ENCODE measurements at places on chromosomes 7 and 10.
A peak's percentile ranks its signal among the peaks of the same experiment; 100 is the strongest.

- no peak for DNase-seq
These were observed 133.7 kb upstream of the SEMA3E start for GRCh38 chr7:83782628-83783027.

DNA sequence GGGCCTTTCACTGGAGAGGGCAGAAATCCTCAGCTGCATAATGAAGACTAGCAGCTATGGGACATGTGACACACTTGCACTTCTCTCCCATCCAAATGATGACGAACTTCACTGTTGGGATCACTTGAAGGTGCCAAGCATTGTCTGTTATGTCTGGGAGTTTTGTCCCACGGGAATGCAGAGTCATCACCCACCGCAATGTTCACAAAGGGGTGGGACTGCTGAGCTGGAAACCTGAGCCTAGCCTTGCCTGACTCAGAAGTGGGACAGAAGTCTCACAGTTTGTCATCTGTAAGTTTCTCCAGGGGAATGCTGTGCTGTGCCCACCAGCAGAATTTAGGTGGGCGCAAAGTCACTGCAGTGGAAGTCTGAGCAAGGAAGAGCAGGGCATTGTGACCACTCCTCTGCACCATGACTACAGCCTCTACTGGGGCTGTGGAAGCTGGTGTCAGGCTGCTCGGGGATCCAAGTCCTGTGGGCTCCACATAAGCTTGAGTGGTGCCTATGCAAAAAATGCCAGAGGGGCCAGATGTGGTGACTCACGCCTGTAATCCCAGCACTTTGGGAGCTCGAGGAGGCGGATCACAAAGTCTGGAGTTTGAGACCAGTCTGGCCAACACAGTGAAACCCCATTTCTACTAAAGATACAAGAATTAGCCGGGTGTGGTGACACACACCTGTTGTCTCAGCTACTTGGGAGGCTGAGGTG, 472.0 kb upstream of the CNTNAP2 start:
- no peak for DNase-seq

DNA sequence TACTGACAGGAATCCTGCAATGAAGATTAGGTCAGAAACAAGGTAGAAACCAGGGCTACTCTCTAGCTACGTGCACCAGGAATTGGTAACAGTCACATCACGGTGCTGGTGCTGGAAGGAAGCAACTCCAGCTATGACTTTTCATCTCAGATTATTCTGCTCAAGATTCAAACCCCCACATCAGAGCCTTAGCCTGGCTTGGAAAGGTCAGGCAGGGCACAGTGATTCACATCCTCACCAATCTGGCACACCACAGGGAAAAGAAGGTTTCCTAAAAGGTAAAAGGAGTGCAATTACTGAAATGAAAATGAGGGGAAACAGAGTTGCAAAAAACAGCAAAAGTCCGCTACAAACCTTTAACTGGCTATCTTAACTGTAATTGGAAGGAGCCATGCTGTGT, 240.2 kb upstream of the NPSR1 start:
- DNase-seq, result no peak

GRCh38 chr10:29980084-29980483, 79.3 kb downstream of the JCAD start:
- DNase-seq, result no peak

DNA sequence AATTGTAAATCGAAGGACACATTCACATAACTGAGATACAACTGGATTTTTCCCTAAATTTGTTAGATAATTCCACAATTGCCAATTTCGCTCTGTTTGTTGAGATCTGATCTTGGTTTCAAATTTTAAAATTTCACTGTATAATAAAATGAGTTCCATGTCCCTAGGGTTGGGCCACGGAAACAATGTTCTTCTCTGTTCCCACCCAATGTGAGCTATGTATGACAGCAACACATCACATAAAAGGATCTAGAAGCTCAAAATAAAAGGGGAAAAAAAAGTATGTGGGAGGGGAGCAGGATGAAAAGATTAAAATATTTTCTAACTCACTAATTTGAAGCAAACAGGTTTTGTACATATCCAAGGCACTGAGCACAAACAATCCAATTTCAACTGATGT, 287.8 kb upstream of the MKLN1 start:
- no peak for DNase-seq

- no peak for DNase-seq
These were observed 83.8 kb upstream of the TMEM168 start for GRCh38 chr7:112873831-112874553.

DNA sequence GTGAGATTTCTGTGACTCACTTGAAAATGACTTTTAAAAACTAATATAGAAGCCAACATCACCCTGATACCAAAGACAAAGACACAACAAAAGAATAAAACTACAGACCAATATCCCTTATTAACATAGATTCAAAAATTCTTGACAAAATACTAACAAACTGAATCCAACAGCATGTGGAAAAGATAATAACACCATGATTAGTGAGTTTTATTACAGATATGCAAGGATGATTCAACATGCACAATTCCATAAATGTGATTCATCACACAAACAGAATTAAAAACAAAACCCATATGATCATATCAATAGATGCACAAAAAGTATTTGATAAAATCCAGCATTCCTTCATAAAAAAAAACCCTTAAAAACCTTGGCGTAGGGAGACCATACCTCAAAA, 6.5 kb downstream of the MGAM start:
- no peak for DNase-seq

- DNase-seq, result no peak
These were observed 11.5 kb downstream of the AKR1B1 start for GRCh38 chr7:134447383-134447782.

DNA sequence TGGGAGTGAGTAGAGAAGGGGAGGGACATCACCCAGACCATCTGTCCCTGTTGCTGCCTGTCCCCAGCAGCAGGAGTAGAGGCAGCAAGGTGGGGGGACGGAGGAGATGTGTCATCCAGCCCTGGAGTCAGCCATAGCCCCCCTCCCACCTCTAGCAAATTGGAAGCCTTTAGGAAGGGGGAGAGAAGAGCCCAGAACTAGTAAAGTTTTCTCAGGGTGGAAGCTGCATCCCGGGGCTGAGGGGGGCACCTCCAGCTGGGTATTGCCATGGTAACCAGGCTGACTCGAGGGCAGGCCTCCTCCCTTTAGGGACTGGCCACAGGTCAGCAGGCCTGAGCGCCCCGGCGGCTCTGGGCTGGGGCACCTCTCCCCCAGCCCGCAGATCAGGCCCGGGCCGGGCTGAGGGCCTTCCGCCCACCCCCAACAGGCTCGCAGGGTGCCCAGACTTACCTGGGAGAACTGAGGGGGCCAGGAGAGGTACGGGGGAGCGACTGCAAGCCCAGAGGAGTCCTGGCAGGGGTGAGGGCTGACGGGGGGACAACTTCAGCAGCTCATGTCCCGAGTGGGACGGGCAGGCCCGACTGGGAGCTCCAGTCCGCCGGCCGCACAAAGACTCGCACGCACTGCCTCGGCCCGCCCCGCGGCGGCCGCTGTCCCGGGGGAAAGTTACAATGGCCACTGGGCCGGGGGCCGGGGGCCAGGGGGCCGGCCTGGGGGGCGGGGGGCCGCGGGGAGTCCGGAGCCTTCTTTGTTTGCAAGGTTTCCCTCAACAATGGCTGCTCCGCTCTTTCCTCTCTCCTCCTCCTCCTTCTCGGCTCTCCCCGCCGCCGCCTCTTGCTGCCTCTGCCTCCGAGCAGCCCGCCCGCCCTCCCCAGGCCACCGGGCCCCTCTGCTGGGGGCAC, 6.0 kb downstream of the LDB1 start:
- DNase-seq, result no peak

- no peak for DNase-seq
These were observed 16.5 kb upstream of the WIPI2 start for GRCh38 chr7:5173496-5173895.

- no peak for DNase-seq
These were observed 28.3 kb upstream of the EGR2 start for GRCh38 chr10:62844280-62845011.

GRCh38 chr7:136652635-136653370, 215.6 kb upstream of the CHRM2 start:
- DNase-seq, result no peak

DNA sequence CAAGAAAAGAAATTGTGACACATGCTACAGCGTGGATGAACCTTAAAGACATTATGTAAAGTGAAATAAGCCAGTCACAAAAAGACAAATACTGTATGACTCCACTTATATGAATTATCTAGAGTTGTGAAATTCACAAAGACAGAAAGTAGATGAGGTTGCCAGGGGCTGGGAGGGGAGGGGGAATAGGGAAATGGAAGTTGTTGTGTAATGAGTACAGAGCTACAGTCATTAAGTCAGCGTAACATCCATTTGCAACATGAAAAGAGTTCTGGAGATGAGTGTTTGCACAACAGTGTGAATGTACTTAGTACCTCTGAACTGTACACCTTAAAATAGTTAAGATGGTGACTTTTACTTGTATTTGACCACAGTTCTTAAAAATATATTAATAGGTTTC, 112.1 kb upstream of the CDK1 start:
- DNase-seq, result no peak

GRCh38 chr7:17404006-17404405, 105.6 kb downstream of the AHR start:
- DNase-seq, result no peak

DNA sequence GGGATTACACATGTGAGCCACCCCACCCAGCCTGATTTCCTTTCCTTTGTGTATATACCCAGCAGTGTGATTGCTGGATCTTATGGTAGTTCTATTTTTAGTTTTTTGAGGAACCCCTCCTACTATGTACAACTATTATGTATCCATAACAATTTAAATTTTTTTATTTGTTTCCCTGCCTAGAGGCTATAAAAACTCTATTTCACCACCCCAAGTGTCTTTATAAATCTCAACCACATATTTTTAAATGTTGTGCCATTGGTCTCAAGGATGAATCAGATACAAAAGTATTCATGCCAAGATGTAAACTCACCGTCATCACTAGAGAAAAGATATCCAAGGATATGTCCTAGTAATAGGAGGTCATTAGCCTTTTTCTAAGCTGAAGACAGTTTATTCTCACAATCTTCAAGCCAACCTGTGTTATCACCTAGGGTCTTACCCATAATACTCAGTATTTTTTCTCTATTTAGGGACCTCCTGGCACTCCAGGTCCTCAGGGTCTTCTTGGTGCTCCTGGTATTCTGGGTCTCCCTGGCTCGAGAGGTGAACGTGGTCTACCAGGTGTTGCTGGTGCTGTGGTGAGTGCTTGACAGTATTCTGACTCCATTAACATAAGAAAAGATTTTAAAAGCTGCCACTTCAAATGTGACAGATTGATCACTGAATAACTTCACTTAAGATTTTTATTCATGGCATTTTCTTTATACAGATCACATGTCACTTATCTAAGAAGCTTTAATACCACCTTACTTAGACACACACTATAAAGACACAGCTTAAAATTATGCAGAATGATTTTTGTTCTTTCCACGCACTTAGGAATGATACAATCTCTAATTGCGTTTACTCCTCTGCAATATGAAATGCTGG, 29.4 kb downstream of the COL1A2 start:
- no peak for DNase-seq

DNA sequence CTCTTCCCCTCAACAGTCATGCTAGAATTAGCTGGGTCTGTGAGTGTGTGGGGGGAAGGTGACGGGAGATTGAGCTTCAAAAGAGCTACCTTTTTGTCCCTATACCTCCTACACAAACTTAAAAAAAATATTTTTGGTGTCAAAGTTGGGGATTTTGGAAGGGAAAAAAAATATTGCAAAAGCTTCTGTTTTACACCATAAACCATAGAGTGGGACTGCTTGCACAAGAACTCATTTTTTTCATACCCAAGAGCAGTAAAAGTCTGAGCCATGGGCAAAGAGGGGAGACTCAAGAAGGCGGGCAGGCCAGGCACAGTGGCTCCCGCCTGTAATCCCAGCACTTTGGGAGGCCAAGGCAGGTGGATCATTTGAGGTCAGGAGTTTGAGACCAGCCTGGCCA, 9.4 kb upstream of the ZDHHC4 start:
- no peak for DNase-seq

- no peak for DNase-seq
These were observed 858 bp downstream of the CCDC136 start for GRCh38 chr7:128792471-128793180.

- no peak for DNase-seq
These were observed 2.7 kb downstream of the PUS7 start for GRCh38 chr7:105519353-105519752.

- DNase-seq, result no peak
These were observed 38.8 kb downstream of the PLEKHA1 start for GRCh38 chr10:122413327-122413726.

DNA sequence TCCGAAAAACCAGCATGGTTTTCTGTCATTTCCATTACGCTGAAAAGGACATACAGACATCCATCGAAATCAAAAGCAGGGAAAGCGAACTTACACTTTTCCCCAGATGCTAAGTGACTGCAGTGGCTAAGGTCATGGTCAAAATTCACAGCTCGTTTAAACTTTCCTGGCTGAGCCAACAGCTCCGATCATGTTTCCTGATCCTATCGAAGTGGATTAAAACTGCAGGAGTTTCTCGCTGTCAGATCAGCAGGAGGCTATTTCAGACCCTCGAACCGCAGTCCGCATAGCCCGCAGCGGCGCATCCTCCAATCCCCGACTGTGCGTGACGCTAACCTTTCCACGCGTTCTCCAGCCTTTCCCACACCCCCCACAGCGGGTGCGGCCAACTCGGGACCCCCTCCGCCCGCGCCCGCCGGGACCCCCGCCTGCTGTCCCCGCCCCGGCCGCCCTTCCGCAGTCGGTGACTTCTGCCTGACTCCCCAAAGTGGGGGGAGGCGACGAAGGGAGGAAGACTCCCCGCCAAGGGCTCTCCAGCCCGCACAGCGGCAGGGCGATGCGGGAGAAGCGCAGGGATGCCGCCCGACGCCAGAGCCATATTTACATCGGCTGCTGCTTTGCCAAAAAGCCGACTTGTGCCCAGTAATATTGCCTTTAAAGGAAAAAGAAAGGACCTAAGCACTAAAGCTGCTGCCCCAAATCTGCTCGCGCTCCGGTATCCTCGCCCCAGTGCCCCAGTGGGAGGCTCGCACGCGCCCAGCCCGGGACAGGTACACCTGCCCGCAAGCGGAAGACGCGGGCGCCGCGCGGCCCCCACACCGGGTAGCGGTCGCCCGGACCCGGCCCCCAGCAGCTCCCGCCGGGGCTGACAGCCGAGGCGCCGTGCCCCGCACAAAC, 1.2 kb downstream of the PIP4K2A start:
- DNase-seq, result no peak

DNA sequence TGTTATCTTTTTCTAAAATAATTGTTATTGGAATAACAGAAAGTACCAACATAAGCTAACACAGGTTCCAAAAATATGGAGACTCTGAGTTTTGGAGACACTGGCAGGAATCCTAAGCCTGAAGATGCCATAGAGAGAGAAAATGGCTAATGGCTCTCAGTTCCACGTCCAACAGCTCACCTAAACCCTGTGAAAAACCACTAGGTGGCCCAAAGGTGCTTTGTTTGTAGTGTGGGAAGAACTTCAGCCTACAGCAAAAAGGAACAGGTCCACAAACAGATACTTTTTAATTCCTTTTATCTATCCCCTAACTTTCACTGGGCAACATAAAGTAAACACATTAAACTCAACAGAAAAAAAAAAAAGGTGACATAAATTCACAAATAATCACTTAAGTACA, 272.3 kb downstream of the SEMA3D start:
- DNase-seq, result no peak

- DNase-seq, result peak; percentile 57
These were observed 235.0 kb upstream of the PLPP4 start for GRCh38 chr10:120221873-120222485.

Measured in NT2/D1 (cell line).